ENCODE measurements at places on chromosomes 12 and 14.

GRCh38 chr14:59768855-59769375, 101.7 kb downstream of the RTN1 start:
- peak; percentile 44 for DNase-seq

GRCh38 chr14:94008234-94008633, 11.1 kb downstream of the CCDC197 start:
- DNase-seq = no peak

- peak; percentile 29 for DNase-seq
Observed at GRCh38 chr12:64273527-64274403, 51.7 kb upstream of the KICS2 start.

GRCh38 chr12:124435806-124436345, 131.5 kb downstream of the NCOR2 start:
- no peak for DNase-seq

DNA sequence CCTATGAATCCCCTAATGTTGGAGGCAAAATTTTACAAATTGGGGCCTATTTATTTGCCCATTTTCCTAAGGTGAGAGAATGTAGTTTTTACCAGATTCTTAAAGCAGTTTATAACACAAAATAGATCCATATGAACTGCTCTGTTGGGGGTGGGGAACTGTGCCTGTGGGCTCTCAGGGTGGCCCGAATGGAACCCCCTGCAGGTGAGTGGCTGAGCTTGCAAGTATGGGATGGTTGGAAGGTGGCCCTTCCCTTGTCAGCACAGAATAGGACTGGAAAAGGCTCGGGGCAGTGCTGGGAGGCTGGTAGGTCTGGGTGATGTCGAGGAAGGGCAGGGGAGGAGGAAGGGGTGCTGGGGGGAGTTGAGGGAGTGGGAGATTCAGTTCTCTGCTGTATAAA, 4.9 kb downstream of the VSX2 start:
- no peak for DNase-seq

- DNase-seq = peak; percentile 34
Observed at GRCh38 chr12:124399622-124400021, 104.7 kb downstream of the RFLNA start.

DNA sequence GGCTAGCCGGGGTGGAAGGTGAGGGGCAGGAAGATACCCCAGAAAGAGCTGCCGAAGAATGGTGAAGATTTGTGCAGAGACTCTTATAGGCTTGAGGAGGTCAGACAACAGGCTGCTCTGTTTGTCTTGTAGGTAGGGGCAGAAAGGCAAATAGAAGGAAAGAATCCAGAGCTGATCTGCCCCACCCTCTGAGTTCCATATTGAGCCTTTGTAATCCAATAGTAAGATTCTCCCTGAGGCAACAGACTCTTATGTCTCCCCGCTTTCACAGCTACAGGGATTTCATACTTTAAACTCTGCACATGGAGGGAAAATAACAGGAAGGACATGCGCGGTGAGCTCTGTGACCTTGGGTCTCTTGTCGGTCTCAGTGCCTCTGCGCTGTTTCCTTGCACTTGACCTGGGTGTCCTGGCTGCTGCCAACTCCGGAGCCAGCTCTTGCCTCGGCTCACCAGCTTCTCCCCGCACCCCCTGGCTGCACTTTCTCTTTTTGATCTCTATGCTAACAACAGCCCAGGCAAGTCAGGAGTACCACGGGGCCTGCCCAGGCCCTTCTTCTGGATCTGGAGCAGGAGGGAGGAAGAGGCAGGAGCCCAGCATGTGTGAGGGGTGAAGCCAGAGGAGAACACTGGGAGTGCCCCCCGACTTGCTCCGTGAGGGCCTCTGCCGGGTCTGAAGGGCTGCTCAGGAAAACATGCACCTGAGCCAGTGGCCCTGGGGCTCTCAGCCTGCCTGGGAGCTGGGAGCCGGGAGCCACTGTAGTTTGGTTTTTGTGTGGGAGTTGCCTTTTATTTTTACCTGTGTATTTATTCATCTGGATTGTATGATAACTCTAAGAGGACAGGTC, 75.8 kb downstream of the PPP1R36 start:
- no peak for DNase-seq

DNA sequence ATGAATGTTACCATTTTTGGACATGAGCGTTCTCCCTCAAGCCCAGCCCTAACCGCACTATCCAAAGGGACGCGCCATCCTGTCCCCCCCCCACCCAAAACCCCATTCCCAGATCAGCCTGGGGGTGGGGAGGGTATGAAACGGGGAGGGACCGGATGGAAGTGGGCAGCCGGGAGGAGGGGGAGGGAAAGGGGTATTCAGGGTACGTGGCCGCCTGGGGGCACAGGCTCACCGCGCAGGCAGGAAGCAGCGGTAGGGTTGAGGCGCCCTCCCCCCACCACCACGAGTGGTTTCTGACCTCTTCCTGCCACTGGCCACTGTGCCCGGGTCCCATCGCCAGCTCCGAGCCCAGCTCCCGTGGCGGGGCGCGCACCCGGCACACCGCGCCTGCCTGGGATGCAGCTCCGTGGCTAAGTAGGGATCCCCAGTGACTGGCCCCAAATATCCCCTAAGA, 1.4 kb downstream of the ACTN1 start:
- DNase-seq = peak; percentile 98

- DNase-seq = no peak
Observed at GRCh38 chr14:91569301-91569700, 59.2 kb upstream of the PPP4R3A start.

GRCh38 chr12:121128908-121129810, 3.5 kb upstream of the P2RX7 start:
- peak; percentile 30 for DNase-seq

GRCh38 chr14:81784084-81784483, 250.4 kb upstream of the SEL1L start:
- no peak for DNase-seq

DNA sequence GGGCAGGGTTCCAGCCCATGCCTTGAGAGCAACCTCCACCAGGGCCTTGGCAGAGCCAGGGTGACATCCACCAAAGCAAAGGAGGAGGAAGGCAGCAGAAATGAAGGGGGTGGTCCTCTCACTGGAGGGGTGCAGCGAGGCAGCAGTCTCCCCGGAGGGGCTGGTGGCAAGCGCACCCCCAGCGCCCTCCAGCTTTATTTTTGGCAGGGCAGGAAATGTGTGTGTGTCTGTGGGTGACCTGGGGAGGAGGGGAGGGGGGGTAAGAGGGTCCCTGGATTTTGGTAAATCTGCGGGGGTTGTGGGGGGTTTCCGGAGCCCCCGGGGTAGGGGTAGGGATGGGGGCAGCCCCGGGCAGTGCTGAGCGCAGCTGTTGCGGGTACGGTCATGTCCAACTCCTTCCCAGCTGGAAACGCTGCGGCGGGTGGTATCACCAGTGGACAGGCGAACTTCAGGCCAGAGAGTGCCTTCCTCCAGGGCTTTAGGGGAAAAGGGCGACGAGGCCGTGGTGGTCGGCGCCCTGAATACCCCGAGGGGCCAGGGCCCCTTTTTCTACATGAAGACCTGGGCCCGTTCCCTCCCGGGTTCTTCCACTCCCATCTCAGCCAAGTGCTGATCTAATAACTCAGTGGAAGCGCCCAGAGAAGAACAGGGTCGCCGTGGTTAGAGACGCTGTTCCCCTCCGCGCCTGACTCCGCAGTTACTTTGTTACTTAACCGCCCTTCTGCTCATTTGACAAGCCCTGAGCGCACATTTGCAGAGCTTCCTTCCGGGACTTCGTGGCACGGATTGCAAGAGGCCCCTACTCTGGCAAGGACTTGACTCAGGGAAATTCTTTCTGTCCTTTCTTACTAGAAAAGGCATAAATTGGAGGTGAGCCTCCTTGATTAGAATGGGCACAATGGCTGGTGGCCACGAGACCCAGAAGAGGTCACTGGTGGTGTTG, 55.2 kb downstream of the FOS start:
- DNase-seq = no peak

GRCh38 chr12:46208370-46208769, 60.5 kb downstream of the SLC38A1 start:
- DNase-seq = no peak

GRCh38 chr14:101985957-101986356, 21.6 kb downstream of the DYNC1H1 start:
- DNase-seq = no peak

Measured in EL (cell line).